ENCODE measurements at places on chromosomes 6 and 20.

DNA sequence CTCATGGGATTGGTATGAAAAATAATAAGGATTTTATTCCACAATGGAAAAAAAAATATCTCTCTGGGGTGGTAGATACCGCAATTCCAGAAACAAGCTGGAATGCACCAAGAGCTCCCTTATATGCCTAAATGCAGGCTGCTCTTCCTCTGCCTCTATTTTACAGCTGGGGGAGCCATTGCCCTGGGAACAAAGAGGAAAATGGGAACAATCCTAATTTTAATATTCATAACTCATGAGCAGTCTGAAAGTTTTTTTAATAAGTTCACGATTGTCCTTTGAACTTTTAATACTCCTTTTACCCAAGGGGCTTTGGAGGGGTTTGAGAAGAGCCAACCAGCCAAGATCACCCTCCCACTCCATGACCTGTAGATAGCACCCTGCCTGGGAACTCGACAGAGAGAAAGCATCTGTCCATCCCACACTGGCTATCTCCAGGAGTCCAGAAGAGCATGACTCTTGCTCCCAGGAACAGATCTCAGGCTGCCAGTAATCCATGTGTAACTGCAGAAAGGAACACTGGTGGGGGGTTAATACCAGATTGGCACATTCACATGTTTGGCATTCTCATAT, 74.7 kb downstream of the CD83 start:
- DNase-seq: no peak

DNA sequence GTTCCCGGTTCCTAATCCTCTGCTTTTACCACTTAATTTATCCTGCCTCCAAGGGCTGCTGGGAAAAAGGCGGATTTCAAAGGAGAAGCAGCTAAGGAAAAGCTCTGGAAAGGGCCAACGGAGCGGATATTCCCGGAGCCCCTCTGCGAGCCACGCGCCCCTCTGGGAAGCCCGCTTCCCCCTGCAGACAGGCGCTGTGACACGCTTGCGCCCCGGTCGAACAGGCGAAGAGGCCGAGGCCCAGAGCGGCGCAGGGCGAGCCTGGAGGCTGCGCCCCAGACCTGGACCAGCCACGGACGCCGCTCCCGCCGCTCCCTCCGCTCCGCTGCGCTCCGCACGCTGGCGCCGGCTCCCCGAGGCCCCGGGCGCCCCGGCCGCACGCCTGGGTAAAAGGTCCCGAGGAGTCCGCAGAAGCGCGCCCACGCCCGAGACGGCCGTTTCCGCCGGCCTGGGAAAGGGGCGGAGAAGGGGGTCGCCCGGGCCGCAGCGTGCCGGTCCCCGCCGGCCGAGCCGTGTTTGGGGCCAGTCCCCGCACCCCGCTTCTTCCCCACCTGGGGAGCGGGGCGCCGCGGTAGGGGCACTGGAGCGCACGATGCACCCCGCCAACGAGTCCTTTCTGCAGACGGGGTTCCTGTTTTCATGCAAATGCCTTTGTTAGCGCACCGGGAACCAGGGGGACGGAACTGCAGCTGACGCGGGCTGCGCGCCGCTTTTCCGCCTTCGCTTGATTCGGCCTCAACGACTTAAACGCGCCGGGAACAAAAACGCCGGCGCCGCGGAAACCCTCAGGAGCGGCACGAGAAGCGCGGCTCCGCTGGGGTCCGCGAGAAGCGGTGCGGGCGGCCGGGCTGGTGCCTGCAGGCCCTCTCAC, 91.9 kb upstream of the SIRPA start:
- peak; percentile 58 for DNase-seq

DNA sequence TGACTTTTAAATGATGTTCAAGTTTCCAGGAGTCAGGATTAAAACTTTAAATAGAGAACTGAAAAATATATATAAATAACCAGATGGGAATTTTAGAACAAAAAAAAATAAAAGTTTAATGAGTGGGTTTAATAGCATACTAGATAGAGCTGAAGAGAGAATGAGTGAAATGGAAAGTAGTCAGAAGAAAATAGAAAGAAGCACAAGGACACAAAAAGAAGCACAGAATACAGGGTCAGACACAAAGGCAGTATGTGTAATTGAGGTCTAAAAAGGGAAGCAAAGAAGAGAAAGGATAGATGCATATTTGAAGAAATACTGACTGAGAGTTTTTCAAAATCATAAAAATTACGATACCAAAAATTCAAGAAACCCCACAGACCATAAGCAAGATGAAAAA, 159.8 kb upstream of the FERMT1 start:
- DNase-seq: no peak

- DNase-seq: peak; percentile 13
Measured at GRCh38 chr6:152981989-152982903, 595 bp downstream of the FBXO5 start.

DNA sequence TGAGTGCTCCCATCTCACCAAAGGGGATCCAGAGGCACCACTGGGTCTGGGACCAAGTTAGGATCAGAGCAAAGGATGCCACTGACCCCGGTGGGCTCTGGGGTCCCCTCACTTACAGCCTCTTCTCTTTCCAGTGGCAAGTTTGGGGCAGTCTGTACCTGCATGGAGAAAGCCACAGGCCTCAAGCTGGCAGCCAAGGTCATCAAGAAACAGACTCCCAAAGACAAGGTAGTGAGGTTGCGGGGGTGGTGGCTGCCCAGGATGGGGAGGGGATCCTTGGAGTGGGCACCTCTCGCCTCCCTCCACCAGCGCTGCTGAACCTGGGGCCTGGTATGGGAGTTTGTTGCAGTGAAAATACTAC, 4.9 kb downstream of the MYLK2 start:
- no peak for DNase-seq

- DNase-seq: no peak
Measured at GRCh38 chr20:18533491-18533890, 25.8 kb downstream of the SEC23B start.

GRCh38 chr6:37262446-37263026, 4.6 kb upstream of the TMEM217 start:
- DNase-seq: no peak

DNA sequence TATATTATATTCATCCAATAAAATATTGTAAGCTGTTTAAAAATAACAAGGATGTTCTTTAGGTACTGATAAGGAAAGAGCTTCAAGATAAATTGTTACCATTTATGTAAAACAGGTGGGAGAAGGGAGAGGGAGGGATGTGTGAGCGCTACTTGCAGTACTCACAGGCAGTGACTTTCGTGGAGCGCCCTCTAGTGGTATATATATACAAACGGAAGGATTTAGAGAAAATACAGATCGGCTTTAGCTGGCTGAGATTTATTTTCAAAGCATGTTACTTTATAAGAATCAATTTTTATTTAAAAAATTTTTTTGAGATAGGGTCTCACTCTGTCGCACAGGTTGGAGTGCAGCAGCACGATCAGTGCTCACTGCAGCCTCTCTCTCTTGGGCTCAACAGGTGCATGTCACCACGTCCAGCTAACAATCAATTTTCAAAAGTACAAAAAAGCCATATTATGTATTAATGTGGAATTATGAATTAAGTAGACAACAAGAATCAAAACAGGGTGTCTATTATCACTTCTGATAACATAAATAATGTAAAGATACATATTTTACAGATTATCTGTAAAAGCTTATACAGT, 3.3 kb upstream of the MOG start:
- peak; percentile 31 for DNase-seq

- no peak for DNase-seq
Measured at GRCh38 chr6:25002326-25003091, 66.7 kb upstream of the RIPOR2 start.

DNA sequence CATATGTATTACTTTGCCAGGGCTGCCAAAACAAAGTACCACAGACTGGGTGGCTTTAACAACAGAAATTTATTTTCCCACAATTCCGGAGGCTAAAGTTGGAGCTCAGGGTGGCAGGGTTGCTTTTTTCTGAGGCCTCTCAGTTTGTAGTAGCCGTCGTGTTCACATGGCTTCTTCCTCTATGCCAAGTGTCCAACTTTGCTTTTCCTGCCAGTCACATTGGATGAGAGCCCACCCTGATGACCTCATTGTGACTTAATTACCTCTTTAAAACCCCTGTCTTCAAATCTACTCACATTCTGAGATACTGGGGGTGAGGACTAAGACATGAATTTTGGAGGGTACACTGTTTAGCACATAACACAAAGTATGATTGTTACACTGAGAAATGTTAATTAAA, 9.9 kb upstream of the ECT2L start:
- no peak for DNase-seq

DNA sequence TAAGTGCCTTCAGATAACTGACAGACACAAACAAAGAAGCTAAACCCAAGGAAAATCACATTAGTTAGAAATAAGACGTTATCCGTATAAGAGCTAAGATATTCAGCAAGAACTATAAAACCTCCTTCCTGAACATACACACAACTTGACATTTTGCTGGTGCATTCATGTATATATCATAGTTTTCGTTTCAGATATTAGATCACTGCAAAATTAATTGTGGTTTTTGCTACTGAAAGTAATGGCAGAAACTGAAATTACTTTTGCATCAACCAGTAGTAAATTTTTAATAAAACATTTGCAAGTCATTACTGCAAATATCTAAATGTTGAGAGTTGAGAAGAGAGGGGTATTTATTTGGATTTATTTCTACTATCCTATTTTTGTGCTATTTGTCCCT, 26.1 kb upstream of the KCNQ5 start:
- no peak for DNase-seq

DNA sequence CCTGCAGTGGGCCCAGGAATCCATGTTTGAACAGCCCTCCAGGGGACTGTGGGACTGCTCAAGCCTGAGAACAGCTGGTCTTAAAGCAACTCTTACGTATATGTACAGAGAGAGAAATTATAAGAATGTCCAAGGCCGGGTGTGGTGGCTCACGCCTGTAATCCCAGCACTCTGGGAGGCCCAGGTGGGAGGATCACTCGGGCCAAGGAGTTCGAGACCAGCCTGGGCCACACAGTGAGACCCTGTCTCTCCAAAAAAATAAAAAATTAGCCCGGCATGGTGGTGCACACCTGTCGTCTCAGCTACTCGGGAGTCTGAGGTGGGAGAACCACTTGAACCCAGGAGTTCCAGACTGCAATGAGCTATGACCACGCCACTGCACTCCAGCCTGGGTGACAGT, 134.0 kb downstream of the DTNBP1 start:
- no peak for DNase-seq

DNA sequence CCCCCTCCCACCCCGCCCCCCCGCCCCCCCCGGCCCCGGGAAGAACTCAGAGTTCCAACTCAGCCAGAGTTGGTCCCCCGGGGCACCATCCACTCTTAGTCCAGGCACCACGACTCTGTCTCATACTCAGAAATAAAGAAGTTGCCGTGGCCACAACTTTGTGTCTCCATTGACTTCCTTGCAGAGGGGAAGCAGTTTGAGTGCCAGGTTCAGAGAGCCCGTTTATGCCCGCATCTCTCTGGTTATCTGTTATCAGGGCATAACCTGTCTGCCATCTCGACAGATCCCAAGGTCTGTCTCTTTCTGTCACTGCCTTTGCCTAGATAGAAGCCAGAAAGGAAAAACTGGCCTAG, 605 bp downstream of the CDC5L start:
- DNase-seq: no peak

GRCh38 chr6:7785243-7786035, 59.5 kb downstream of the BMP6 start:
- DNase-seq: no peak

- no peak for DNase-seq
Measured at GRCh38 chr6:107079429-107079828, 35.9 kb downstream of the BEND3 start.

- no peak for DNase-seq
Measured at GRCh38 chr6:169988769-169989550, 237.5 kb downstream of the ERMARD start.

DNA sequence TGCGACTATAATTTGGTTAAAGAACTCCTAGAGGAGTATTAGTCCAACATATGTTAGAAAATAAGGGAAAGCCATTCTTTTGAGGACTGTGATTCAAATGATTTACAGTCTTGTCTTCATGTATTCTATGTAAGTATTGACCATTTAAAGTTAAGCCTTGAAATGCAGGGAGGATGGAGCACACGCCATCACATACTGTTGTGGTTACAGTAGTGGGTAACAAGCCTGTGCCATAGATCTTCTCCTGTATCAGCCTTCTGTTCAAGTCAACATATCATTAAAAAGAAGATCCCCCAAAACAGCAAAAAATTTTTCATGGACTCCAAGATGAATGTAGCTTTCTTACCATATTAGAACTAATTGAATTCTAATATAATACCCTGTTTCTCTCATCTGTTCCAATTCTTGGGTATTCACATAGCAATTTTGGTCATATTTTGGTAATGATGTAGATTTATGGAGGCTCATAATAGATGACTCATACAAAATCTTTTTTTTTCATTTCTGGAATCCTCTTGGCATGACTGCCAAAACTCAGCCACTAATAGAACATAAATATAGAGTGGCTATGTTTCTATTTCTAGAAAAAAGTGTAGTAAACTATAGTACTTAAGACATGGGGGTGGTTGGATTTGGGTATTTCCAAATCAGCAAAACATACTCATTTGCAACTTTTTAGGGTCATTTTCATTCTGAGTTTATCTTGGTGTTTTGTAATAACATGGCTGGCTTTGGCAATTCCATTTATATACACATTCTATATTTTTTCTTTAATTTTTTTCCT, 413.5 kb downstream of the BCKDHB start:
- no peak for DNase-seq

GRCh38 chr20:5651746-5652145, 98.5 kb upstream of the SHLD1 start:
- DNase-seq: no peak
